ENCODE measurements at places on chromosomes 3 and 15.

GRCh38 chr15:54566654-54567053 lies 588.4 kb downstream of the UNC13C start:
- DNase-seq, result no peak

- DNase-seq, result no peak
These were observed at the start of gene ERC2 for GRCh38 chr3:56468184-56469106. Gene ERC2, minus strand, starts transcription at chr3:56468467.

GRCh38 chr3:121988146-121988545 lies 33.9 kb downstream of the ILDR1 start:
- peak; percentile 30 for DNase-seq

- DNase-seq, result peak; percentile 55
These were observed 26.5 kb downstream of the KLF13 start for GRCh38 chr15:31352911-31353811.

DNA sequence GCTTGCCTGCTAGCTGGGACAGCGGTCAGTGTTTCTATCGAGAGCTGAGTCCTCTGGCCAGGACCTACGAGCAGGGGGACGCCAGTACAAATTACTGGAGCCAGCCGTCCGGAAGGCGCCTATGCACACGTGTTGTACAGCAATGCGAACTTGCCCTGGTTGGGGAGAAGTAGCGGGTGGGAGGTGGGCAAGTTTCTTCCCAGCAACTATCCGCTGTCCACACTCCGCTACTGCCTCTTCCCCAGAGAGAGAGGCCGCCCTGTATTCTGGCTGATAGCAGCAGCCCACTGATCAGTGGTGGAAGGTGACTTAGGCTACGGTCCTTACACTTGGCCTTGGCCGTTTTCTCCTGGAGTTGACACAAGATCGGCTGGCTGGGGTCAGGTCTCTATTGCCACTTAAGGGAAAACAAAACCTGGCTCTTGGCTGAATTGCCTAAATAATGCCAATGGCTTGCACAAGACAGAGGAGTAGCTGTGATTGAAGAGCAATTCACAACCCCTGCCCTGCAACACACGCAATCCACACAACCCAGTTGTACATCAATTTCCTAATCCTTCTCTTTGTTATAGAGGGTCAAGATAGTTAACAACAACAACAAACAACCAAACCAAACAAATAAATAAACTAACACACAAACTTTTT lies 12.8 kb upstream of the SHC4 start:
- DNase-seq, result no peak

- no peak for DNase-seq
These were observed 107.5 kb downstream of the EOMES start for GRCh38 chr3:27614592-27614991.

- DNase-seq, result no peak
These were observed 13.0 kb downstream of the ANPEP start for GRCh38 chr15:89801471-89802195.

- DNase-seq, result no peak
These were observed 48.0 kb downstream of the LINGO1 start for GRCh38 chr15:77584691-77585090.

DNA sequence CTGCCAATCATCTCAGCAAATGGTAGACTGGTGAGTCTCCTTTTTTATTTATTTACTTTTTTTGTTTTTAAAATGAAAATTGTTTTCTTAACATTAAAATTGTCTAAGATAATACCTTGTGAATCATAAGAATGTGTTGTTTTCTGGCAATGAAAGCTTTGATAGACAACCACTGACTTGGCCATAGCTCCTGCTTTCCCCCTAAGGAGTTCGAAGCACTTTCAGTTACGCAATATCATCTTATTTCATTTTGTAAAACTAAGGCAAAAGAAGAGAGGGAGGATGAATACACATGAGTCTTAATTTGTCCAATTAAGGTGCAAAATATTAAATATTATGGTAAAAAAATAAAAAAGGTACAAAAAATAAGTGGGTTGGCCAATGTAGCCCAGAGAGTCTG lies 74.8 kb upstream of the PLCL2 start:
- DNase-seq, result no peak

DNA sequence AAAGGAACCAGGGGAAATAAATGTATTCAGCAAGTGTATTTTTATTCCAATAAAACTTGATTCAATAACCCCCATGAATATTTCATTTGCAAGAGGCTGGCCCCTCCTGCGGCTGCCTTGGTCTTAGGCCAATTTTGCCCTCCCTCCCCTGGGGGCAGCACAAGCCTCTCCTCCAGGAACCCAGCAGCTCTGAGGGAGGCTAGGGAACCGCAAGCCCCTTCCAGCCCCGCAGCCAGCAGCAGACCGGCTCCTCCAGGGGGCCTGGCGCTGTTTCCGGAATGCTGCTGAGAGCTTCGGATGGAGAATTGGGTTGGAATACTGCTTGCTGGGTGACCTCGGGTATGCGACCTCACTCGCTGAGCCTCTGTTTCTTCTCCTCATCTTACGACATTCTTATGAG lies 150.1 kb downstream of the RAB11A start:
- no peak for DNase-seq

DNA sequence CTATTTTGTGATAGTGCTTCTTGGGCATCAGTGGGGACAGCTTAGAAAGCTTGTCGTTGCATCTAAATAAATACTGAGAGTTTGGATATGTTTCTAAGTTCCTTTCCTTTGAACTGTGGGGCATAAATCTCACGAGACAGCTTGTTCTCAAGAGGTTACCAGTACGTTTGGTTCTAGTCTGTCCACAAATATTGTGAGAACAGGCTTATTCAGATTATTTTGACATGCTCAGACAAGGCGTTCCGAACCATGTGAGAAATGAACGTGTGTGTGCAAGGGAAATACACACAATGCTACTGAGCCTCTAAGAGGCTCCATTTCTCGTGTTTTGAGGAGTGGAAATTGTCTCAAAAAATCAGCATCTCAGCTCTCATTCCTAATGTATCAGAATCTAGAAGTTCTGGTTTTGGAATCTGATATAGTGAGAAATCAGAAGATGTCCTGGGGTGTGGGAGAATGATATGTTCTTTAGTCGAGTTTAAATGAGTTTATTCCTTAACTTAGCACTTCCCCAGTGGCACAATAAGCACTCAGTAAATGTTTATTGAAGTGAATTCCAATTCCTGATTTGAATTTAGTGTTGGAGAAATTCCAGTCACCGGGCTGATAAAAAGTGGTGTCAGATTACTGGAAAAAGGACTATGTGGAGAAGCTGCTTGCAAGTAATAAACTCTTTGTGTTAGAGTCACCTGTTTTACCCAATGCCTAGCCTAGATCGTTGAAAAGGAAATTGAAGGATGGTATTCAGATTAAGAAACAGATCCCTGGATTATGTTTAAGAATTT lies 481.5 kb downstream of the LPP start:
- DNase-seq, result no peak

DNA sequence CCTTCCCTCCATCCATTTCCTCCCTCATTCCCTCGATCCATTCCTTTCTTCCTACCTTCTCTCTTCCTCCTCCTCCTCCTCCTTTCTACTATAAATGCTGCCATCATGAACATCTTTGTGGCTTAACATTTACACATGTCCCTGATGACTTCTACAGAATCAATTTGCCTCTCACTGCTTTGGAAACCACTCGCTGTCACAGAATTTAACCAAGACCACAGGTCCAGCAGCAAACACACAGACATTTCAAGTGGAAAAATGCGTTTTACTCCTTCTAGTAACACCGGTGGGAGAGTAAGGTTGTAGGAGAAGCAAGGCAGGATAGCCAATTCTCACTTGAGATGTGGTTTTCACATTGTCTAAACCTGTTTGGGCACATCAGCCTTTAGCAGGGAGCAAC lies 101.4 kb upstream of the LRIG1 start:
- DNase-seq, result no peak

- no peak for DNase-seq
These were observed 10.1 kb downstream of the CEP63 start for GRCh38 chr3:134495980-134496379.

- peak; percentile 51 for DNase-seq
These were observed 4.6 kb downstream of the PARL start for GRCh38 chr3:183880121-183880520.

GRCh38 chr3:10594915-10595314 lies 89.5 kb upstream of the ATP2B2 start:
- DNase-seq, result peak; percentile 66

- no peak for DNase-seq
These were observed 237.4 kb upstream of the TRIM42 start for GRCh38 chr3:140440446-140440845.

- DNase-seq, result peak; percentile 43
These were observed 189.9 kb downstream of the AKAP13 start for GRCh38 chr15:85570336-85570735.

DNA sequence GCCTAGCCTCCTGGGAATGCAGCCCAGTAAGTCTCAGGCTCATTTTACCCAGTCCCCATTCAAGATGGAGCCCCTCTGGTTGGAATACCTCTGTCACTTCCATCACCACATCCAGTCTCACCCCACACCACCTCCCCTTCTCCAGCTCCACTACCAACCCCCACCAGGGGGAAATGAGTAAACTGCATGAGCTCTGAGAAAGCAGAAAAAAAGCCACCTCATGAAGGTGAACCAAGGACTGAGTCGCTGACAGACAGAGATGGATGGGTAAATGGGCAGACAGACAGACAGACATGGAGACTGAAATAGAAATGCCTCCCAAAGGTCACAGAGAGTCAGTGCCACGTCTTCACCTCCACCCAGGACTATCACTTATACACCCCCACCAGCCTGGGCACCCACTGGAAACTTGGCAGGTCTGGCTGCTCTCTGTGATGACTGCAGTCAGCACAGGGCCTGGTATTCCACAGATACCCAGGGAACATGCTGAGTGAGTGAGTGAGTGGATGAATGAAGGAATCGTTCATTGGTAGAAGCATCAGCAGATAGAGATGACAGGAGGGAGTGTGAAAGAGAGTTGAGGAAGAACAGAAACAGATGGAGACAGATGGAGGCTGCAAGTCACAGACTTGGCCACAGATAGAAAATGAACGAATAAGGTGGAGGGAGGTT lies 4.9 kb upstream of the LOXL1 start:
- DNase-seq, result no peak

DNA sequence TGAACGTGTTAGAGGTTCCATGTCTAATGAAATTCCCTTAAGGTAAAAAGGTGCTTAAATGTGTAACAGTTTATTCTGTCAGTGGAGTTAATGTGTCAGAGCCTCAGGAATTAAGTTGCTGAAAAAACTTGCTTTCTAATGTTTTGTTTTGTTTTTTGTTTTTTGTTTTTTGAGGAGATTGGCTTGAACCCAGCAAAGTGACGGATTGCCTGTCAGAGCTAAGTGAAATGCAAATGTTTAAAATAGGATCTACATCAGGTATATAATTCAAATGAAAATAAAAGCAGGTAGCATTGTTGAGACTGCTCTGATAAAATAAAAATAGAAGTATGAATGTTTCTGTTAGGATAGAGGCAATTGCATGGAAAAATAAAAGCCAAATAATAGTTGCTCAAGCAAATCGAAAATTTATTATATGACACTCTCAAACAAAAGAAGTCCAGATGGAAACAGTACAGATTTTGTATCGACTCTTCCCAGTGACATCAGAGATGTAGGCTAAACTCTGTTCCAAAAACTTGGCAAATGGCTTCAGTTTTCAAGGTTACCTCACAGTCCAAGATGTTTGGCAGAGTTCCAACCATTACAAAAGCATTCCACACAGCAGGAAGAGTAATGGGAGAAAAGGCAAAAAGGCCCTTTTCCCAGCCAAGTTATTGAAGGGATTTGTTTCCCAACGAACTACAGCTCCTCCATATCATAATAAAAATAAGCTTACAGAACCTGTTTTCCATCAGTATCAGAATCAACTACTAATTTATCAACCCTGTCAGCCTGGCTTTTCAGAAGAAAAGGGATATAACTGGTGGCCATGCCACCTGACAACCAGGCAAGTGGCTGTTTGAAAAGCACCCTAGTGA lies 291.0 kb downstream of the TBL1XR1 start:
- DNase-seq, result no peak

DNA sequence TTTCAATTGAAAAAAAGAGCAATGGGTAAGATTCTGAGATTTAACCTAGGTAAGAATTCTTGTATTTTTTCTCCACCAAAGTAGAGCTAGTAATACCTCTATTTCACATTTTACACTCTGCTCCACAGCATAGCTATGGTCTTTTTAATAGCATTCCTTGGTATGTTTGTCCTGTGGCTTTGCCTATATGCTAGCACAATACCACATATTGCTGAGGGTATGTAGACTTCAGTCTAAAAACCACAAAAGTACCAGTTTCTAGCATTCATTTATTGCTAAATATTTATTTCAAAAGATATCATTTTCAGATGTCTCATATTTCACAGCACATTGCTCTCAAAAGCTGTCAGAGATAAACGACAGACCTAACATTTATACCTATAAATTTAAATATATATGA lies 18.2 kb upstream of the EOGT start:
- no peak for DNase-seq

DNA sequence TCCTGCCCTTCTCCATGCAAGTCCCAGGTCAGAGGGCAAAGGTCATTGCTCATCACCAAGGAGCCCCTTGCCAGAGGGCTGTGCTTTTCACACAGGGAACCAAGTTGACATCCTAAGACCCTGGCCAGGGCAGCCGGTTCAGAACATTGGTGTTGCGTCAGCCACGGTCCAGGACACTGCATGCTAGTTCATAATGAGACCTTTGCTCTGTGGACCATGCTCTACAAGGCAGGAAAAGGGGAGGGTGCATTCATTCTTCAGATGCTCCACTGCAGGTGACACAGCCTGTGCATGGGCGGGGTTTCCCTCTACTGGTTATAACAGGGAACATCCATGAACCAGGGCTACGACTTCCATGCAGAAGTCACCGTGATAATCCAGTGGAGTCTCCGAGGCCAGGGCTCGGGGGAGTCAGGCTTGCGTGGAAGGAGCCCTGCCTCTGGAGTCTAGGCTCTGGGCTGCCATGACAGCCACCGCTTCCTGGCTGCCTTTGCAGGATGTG lies 81.6 kb downstream of the OCA2 start:
- no peak for DNase-seq

- DNase-seq, result peak; percentile 10
These were observed 31.5 kb downstream of the NGRN start for GRCh38 chr15:90297021-90297420.

DNA sequence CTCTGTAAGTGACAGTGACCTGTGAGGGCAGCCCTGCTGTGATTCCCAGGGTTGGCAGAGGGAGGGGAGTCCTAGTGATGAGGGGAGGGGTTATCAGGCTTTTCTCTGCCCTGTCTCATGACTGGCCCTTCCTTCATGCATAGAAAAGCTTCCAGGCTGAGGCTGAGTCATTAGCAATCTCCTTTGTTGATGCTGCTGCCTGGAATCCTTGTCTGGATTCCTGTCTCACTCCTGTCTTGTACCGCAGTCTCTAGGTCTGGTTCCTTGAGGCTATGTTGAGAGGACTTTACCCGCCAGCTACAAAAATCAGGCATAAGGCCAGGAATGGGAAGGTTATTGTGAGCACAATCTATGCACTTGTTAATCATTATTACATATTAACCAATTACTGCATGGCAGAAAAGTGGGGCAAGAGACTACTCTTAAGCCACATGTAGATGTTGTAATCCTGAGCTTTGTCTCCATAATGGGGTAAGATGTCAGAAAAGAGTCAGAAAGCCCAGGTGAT lies 7.2 kb downstream of the KLHL6 start:
- peak; percentile 60 for DNase-seq

GRCh38 chr3:56173601-56174000 lies 294.7 kb downstream of the ERC2 start:
- DNase-seq, result no peak
